ENCODE measurements at places on chromosomes 5 and 9.

GRCh38 chr5:14920121-14920520, 48.5 kb upstream of the ANKH start:
- no peak for DNase-seq

DNA sequence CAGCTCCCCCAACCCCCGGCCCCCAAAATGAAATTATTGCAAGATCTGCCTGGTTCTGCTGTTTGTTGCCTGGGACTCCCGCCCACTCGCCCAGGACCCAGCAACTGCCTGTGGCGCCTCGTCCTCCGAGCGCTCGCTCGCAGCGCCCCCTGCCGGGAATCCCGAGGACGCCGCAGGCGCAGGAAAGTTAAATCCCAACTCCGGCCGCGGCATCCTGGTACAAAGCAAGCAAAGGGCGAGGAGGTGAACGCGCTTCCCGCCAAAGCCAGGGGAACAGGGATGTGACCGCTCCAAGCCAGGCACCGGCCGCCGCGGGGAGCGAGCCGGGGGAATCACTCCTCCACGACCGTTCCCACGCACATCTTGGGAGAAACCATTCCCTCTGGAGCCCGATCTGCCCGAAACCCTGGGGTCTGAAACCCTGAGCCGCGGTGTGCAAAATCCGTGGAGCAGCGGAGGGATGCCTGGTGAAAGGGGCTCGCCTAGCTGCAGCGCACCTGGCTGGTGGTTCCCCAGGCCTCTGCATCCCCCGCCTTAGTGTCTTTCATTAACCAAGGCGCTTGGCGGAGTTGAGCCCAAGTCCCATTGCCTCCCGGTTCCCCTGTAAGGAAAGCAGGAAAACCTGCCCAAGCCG, 1.3 kb downstream of the SEMA5A start:
- DNase-seq = peak; percentile 79

GRCh38 chr5:33793836-33794549, 97.8 kb downstream of the ADAMTS12 start:
- DNase-seq = no peak

DNA sequence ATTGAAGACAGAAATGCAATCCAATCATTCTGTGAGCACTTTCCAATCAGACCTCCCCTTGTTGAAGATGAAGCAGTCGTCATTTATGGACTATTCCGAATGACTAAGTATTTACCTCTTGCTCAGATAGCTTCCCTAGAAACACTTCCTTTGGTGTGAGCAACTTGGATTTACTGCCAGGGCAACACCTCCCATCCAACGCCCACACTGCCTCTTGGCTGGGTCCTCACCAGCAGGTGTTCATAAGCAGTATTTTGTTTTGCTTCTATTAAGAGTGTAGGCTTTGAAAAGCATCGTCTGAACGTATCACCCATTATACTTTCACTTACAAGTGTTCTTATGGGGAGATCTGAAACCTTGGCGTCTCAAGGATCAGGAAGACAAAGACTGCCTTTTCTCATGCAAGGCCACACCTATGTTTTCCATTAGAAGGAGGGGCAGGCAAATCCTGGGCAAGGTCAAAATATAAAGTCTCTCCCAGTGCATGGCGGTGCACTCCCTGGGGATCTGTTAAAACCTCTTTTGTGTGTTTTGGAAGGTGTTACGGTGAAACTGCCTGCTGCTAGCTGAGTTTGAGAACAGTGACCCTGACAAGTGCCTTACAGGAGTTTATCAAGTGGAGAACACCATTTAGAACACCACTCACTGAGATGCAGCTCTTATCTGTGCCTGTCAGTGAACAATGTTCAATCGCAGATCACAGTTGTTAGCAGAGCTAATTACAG, 10.6 kb upstream of the MARCHF3 start:
- DNase-seq = peak; percentile 80

All from NCI-H226 (cell line).